Germinal center (tissue), 1 donor: ENCODE measurements at places on chromosomes 1 and 21.
A peak's percentile ranks its signal among the peaks of the same experiment; 100 is the strongest.

DNA sequence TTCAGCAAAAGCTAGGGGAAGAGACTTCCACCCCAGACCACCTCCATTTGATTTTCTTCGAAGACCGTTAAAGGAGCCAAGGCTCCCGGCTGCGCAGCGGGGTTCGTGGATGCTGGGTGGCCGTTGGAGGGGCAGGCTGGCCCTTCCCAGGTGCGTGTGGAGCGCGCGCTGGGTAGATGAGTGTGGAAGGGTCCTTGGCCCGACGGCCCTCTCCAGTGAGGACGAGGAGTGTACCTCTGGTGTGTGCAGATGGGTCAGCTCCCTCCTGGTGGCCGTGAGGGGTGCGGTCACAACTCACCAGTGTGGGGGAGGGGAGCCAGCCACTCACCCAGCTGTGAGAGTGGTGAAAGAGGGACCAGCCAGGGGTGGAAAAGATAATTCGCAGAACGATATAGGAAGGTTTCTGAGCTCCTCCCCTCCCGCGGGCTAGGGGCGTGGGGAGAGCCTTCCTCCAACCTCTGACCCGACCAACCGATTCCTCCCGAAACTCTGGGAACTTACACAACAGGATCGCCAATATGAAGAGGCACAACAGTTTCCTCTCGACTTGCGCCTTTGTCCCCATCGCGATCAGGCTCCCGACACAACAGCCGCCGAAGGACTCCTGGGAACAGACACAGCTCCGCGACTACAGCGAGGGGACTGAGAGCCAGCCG lies at the start of gene F11R:
Gene F11R (minus strand): TSS at position 644 of the 656 bp plus-strand sequence. CDS start 79 bp downstream, at position 565.
- peak; percentile 54 for DNase-seq

DNA sequence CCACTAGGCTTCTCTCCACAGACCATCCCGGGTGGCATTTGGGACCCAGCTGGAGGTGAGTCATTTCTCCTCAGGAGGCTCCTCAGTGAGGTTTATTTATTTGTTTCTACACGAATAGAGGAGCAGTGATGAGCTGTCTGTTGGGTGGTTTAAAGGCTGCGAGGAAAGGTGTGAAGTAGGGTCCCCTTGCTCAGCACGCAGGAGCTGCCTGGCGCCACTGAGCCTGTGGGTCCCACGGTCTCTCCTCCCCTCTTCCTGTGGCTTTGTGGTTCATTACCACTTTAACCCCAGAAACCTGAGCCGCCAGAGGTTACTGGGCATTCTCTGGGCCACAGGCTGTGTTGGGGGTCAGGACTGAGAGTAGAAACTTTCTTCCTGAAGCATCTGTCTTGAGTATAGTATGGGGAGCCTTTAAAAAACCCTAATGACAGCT lies 39.9 kb downstream of the IL6R start:
- DNase-seq, result no peak

DNA sequence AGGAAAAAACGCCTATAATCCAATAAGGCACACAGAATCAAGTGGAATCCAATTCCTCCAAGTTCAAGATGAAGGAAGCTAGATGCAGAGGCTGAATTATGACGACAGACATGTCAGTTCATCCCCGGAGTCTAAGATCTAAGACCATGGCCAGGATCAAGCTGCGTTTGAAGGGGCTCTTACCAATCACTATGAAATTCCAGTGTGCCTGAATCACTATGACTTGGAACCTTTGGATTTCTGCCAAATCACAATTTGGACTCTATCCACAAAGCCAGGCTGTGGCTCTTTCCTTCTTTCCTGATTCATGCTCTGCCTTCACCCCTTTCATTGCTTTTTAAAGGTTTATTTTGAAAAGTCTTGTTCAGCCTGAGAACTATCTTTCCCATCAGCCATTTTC lies 17.1 kb downstream of the OLIG2 start:
- no peak for DNase-seq

DNA sequence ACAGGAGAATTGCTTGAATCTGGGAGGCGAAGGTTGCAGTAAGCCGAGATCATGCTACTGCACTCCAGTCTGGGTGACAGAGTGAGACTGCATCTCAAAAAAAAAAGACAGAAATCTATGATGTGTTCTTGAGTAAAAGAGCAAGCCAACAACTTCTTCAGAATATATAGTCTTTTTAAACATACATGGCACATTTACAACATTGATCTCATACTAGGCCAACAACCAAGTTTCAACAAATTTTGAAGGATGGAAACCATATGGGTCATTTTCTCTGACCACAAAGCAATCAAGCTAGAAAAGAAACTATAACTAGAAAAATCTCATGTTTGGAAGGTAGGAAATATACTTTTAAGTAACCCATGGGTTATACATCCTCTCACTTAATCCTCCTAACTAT lies 38.3 kb downstream of the PAFAH2 start:
- DNase-seq, result no peak
